ENCODE measurements at places on chromosomes 16 and 17.

DNA sequence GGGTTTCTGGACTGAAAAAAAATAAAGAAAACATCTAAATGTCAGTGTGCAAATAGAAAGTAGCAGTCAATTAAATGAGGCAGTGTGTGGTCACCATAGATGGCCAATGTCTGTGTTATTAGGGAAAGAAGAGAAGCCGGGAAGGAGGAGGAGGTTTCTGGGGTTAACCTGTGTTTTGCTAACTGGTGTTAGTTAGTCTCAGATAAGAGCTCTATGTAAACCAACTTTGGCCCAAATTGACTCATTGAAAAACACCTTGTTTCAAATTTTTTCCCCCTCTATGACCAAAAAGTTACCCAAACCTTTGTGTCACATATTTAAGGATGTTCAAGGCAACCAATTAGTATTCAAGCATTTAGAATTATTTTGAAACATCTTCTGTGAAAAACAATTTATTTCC lies 530.9 kb downstream of the MAF start:
- DNase-seq = no peak

DNA sequence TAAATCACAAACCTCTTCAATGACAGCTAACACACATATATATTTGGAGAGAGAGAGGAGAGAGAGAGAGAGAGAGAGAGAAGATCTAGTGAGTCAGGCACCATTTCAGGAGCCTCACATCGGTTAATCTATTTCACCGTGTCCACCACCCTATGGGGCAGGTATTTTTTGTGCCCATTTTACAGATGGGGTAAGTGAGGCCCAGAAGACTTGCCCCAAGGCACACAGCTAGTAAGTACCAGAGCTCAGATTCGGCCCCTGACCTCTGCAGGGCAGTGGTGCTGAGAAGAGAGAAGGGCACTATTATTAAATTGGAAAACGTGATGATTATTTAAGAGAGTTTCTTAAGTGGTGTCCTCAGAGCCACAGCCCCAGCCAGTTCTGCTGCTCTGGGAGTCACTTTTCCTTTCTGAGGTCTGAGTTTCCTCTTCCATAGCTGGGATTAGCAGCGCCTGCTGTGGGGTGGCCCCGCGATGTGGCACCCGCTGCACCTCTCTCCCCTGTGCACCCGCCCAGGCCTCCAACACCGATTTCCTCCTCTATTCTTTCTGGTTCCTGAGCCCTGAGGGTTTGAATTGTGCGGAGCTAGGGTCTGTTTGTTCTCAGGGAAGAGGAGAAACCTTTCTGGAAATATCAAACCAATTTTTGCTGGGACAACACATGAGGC lies 303.9 kb downstream of the IRF8 start:
- DNase-seq = no peak

DNA sequence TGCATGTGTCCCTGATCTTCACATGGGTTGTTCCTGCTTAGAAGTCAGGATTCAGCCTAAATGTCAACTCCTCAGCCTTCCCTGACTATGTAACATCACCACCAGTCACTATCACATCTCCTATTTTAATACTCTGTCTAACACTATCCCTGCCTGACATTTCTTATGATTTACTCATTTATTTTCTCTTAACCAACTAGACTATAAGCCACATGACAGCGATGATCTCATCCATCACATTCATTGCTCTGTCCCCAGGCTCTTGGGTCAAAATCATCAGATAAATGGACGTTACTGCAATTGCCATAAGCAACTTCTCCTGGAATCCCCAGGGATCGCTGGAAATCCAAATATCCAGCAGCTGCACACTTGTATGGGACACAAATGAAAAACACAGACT lies 15.7 kb downstream of the CDRT4 start:
- peak; percentile 81 for DNase-seq

- DNase-seq = no peak
Observed at GRCh38 chr17:82815354-82815753, 24.5 kb downstream of the ZNF750 start.

DNA sequence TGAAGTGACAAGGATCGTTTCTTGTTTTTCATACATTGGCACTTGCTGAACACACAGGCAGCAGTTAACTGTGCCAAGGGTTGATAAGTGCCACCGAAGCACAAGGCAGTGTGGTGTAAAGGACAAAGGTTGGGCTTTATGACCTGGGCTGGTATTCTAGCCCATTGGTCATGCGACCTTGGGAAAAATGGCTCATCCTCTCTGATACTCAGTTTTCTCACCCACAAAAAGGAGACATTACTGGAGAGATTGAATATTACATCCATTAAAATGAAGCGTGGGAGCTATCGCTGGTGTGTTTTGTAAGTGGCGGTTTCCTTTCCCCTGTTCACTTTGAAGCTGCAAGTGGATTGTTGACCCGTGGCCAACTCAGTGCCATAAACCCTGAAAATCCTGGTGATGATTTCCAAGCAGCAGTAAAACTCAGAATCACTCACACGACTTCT lies 216.9 kb downstream of the HAPSTR1 start:
- DNase-seq = no peak

GRCh38 chr16:74169066-74169465 lies 127.5 kb upstream of the PSMD7 start:
- DNase-seq = no peak

GRCh38 chr17:68143425-68143824 lies 104.4 kb upstream of the AMZ2 start:
- DNase-seq = no peak

- DNase-seq = no peak
Observed at GRCh38 chr16:64419832-64420231, 702.0 kb downstream of the CDH11 start.

DNA sequence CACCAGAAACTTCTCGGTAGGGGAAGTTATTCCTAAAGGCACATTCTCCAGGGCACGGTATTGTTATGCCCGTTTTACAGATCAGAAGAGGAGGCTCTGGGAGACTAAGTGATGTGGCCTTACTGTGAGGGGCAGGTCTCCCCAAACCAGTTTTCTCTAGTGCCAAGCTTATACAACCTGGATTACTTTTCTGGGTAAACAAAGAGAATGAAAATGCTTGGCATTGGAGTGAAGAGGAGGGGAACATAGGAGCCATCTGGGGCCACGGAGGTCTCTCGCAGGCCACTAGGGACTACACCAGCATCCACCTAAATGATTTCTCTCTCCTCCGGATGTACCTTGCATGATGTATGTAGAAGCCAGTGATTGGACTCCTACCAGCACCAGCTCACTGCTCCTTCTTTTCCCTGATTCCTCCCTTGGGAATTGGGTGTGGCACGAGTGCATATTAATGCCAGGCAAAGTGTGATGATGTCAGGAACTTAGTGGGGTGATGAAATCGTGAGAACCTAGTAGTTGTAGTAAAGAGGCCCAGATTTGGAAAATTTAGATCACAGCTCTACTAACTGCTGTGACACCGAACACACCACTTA lies 674 bp downstream of the TOM1L1 start:
- DNase-seq = peak; percentile 69

GRCh38 chr16:68070806-68071517 lies 14.2 kb upstream of the NFATC3 start:
- no peak for DNase-seq

DNA sequence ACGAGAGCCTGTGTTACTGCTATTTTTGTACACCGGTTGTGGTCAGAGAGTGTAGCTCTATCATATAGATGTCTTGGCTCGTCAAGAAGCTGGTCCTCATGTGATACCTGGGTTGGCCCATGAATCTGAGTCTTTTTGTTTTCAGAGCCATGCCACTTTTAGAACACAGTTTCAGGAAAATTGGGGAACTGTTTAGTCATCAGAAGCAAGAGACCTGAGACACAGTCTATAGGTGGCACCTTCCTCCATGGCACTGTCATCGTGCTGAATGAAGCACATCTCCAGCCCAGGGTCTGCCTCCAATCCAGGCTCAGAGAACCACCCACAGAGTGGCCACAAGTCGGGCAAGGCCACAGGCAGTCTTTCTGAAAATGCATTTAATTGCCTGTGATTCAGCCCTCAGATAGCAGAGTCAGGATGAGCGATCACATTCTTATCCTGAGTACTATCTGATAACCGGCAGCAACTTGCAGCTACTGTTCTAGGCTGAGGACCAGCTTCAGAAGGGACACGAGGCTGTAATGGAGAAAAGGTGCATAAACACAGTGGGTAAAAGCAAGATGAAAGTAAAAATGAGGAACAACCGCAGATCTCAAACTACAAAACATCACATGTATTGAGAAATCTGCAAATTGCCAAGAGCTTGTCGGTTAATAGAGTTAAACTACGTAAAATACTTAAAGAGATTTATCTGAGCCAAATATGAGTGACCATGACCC lies 14.2 kb upstream of the HAPSTR1 start:
- DNase-seq = peak; percentile 91

GRCh38 chr17:60473788-60474187 lies 51.5 kb downstream of the CHCT1 start:
- DNase-seq = no peak

DNA sequence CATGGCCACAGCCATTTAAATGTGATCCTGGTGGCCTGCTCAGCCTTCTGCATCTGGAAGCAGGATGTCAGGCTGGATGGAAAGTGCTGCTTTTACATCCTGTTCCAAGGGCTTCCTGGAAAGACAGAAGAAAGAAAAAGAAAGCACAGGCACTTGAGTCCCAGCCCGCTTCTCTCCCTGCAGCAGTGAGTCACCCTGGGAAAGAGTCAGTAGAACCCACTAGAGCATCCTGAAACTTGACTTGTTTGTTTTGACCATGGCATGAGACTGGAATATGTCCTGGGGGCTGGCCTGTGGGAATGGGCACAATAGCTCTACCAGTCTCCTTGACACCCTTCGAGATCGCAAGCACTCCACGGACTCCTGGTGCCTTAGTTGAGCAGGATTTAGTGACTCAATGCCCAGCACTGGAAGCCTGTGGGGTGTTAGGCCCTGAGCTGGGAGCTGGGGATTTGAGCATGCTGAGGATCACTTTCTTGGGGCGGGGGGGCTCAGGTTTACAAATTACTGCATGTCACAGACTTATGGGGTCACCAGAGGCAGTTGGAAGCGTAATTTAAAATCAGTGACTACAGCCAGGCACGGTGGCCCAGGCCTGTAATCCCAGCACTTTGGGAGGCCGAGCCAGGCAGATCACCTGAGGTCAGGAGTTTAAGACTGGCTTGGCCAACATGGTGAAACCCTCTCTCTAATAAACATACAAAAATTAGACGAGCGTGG lies 22.1 kb upstream of the GNA13 start:
- peak; percentile 79 for DNase-seq

- DNase-seq = no peak
Observed at GRCh38 chr16:48143812-48144368, 11.9 kb downstream of the ABCC12 start.

GRCh38 chr17:79950306-79950705 lies 85.4 kb downstream of the TBC1D16 start:
- DNase-seq = no peak

GRCh38 chr17:10758062-10758461 lies 28.2 kb upstream of the TMEM220 start:
- DNase-seq = no peak

DNA sequence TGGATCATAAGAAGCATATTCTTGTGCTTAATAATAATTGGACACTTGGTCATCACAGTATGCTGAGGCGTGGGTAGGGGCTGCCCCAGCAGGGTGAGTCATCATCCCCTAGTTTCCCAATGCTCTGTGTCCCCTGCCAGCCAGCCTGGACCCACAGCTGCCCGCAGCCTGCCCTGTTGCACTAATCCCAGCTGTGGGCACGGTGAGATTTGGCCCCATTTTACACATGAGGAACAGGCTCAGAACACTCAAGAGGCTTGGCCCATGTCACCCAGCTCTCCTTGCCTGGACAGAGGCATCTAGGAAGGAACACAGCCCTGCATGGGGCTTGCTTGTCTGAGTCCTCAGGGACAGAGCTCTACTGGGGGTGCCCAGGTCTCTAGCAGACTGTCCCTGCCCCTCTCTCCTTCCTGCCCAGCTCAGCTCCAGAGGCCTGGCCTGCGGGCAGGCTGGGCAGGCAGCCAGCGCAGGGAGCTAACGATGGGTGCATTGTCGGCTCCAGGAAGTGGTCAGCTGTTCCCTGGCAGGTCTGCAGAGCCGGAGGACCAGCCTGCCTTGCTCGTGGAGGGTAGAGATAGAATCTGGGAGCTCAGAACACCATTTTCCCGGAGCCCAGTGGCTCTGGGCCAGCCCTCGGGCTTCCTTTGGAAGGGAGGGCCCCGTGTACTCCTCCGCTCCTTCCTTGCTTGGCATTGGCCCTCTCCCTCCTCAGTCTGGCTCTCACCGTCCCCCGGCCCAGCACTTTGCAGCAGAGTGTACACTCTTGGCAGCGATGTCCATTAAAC lies 189.4 kb downstream of the RAB11FIP4 start:
- peak; percentile 63 for DNase-seq

- DNase-seq = peak; percentile 7
Observed at GRCh38 chr16:1613728-1614455, 1.7 kb downstream of the CRAMP1 start.

DNA sequence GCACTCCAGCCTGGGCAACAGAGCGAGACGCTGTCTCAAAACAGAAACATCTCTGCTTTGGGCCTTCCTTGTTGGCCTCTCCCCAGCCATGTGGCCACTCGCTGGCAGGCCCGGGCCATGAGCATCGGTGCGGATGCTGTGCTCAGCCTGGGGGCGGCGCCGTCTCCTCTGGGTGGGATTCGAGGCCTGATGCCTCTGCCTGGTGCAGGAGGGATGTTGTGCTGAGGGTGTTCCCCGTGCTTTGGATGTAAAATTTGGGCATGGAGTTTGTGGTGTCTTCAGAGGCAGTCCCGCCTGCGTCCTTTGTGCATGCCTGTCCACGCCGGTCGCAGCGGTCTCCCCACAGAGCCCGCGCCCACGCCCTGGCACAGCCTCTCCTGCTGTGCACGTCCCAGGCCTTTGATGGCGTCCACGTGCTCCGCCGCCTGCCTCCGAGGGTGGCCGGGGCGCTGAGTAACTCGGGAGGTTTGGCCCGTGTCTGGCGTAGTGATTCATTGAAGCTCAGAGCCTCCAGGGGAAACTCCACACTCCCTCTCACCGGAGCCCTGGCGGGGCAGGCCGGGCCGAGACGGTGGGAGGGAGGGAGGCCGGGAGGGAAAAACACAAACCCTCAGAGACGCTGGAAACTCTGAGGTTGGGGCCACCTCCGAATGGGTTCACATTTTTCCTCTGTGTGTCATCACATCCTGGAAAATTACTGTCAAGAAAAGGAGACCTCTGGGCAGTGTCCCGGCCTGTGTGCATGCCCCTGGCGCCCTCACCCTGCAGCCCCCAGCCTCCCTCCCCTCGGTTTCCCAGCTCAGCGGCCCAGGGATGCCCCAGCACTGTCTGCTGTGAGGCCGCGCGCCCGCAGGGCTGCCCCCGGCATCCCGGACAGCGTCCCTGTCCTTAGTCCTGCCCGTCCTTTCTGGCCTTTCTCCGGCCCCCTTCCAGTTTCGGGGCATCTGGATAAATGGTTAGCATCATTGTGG lies 19.0 kb downstream of the CENPX start:
- DNase-seq = peak; percentile 98

GRCh38 chr17:14777291-14777690 lies 476.4 kb downstream of the HS3ST3B1 start:
- no peak for DNase-seq

DNA sequence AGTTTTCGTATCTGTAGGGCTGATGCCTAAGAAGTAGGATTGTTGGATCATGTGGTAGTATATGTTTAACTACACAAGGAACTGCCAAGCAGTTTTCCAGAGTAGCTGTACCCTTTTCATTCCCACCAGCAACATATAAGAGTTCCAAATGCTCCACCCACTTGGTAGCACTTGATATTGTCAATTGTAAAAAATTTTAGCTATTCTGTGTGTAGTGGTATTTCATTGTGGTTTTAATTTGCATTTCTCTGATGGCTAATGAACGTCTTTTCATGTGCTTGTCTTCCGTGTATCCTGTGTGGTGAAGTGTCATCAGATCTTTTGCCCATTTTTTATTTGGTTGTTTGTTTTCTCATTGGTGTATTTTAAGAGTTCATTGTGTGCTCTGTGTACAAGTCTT lies 69.7 kb downstream of the TANC2 start:
- peak; percentile 49 for DNase-seq

All from fibroblast of skin of back (primary cell).